ENCODE measurements at places on chromosomes 6 and 20.

- no peak for DNase-seq
Measured at GRCh38 chr20:58697201-58697866, 4.7 kb downstream of the NPEPL1 start.

GRCh38 chr6:39256294-39256940, 27.1 kb upstream of the KCNK5 start:
- no peak for DNase-seq

GRCh38 chr6:103107985-103108384, 1714.5 kb downstream of the GRIK2 start:
- no peak for DNase-seq

DNA sequence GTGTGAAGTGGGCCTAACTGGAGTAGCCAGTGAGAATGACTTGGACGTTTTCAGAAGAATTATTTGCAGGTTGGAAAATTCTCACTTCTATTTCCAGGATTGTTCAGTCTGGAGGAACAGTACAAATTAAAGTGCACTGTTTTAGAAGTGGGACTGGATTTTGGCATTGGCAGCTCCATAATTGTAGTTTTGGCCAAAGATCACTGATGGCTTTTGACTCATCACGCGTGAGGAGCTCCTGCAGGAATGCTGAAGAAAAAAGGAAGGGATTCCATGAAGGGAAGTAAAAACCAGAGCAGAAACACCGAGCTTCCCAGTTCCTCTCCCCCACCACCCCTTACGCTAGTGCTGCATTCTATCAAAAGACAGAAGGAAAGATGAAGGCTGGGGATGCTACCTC, 103.5 kb downstream of the JARID2 start:
- no peak for DNase-seq

- DNase-seq: no peak
Measured at GRCh38 chr20:16349523-16350260, 223.6 kb downstream of the KIF16B start.

- no peak for DNase-seq
Measured at GRCh38 chr20:23869520-23869919, 10.0 kb downstream of the CST5 start.
